ENCODE measurements at places on chromosomes 16 and 17.

GRCh38 chr16:23874613-23875294 lies 39.0 kb downstream of the PRKCB start:
- DNase-seq, result no peak

DNA sequence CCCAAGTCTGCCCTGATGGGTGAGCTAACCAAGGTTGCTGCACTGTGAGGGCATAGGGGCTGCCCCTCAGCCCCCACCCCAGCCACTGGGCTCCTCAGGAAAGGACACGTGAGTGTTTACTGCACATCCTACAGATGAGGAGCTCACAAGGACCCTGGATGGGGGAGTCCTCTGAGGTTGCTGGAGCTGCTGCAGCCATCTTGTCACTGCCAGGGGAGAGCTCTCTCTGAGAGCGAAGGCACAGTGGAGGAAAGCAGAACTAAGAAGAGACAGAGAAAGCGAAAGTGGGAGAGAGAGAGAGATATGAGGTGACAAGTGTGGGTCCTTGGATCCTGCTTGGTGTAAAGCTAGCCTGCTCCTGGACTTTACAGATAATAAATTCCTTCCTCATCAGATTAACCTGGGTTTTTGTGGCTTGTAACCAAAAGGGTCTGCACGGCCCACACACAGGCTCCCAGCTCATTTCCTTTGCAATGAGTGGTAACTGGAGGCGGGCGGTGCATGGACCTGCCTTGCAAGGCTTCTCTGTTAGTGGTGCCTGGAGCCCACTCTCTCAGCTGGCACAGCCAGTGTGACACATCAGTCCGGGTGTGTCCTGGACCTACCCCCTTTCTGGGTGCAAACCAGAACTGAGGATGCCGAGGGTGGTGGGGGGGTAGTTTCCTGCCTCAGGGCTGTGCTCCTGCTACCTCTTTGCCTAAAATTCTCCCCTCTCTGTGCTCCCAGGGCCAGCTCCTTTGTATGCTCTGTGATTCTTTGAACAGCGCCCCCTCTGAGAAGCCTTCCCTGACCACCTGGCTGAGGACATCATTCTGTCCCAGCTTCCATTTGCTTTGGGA lies 14.2 kb downstream of the SNX20 start:
- DNase-seq, result no peak

- DNase-seq, result no peak
These were observed 44.5 kb upstream of the MLYCD start for GRCh38 chr16:83854420-83854819.

GRCh38 chr16:50902457-50902856 lies 160.6 kb downstream of the CYLD start:
- DNase-seq, result no peak

GRCh38 chr16:56294579-56294978 lies 103.3 kb downstream of the GNAO1 start:
- no peak for DNase-seq

GRCh38 chr16:82681592-82681991 lies 54.8 kb downstream of the CDH13 start:
- DNase-seq, result no peak

GRCh38 chr17:38451840-38452529 lies 23.7 kb downstream of the ARHGAP23 start:
- no peak for DNase-seq

DNA sequence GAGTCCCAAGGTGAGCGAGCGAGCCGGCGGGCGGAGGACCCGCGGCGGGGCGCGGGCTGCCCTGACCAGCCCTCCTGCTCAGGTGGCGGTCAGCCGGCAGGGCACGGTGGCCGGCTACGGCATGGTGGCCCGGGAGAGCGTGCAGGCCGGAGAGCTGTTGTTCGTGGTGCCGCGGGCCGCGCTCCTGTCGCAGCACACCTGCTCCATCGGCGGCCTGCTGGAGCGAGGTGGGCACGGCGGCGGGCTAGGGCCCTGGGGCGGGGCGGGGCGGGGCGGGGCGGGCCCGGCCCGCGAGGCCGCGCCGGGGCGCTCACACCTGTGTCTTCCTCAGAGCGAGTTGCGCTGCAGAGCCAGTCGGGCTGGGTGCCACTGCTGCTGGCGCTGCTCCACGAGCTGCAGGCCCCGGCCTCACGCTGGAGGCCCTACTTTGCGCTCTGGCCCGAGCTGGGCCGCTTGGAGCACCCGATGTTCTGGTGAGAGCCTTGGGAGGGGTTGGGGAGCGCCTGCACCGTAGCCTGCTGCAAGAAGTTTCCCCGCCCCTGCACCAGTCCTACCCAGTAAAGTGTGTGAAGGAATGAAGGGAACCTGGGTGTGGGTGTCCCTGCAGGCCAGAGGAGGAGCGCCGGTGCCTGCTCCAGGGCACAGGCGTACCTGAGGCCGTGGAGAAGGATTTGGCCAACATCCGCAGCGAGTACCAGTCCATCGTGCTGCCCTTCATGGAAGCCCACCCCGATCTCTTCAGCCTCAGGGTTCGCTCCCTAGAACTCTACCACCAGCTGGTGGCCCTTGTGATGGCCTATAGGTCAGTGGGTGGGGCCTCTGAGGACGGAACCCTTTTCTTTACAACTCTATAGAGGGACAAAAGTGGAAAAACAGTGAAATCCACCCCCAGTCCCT lies 802 bp downstream of the SETD6 start:
- no peak for DNase-seq

- DNase-seq, result no peak
These were observed 13.1 kb downstream of the RAPGEFL1 start for GRCh38 chr17:40190197-40191021.

DNA sequence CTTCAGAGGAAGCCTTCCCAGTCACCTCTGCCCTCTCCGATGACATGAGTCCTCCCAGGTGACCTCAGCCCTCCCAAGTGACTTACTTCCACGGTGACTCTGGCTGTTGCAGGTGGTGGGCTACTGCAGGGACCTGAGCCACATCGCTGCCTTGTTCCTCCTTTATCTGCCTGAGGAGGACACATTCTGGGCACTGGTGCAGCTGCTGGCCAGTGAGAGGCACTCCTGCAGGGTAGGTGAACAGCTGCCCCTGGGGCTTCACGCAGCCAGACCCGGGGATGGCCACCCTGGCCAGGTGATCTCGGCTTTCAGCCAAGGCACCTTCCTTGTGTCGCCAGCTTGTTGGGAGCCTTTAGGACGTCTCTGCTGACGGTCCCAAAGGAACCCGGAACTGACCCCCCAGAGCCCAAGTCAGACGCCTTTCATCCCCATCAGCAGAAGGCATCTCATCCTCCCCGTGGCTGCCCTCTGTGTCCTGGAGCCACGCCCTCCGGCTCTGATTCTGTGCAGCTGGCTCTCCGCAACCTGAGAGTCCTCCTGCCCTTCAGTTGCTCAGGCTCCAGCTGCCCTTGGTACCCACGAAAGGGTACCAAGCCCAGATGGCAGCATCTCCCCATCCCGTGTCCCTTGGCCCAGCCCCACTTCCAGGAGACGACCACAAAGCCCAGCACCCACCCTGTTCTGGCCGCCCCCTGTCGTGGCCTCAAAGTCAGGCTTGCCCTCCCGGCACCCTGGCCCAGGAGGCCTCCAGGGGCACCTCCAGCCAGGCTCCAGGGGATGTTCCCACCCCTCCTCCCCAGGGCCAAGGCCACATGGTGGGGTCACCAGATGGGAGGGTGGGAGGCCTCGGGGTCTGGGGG lies 81.7 kb downstream of the GOSR1 start:
- DNase-seq, result no peak

DNA sequence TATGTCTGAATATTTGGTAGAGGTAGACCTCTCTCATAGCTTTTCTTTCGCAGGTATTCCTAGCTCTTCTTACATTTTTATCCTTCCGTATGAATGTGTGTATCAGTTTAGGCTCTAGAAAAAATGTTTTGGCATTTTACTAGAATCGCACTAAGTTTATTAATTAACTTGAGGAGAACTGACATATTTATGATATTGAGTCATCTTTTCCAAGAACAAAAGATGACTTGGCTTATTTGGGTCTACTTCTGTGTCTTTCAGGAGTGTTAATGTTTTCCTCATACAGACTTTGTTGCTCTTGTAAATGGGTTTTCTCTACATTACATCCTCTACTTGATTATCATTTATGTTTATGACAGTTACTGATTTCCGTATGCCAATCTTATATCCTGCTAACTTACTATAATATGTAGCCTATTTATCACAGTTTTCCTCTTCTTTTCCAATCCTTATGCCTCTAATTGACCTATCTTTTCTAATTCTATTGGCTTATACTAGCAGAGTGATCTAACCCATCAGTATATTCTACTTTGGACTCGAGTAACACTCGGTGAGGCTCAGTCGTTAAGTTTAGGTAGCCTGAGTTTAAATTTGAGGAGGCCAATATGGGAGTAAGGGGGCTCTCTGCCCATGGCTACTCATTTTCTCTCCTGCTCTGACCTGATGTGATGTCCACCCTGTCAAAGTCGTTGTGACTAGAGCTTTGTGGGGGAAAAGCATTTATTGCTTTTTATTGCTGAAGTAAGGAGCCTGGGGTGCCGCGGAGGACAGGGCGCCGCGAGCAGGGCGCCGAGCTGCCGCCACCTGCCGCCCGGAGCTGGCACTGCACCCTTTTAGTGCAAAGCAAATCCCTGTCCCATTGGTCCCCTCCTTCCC lies 20.0 kb downstream of the ST6GALNAC1 start:
- peak; percentile 26 for DNase-seq

- DNase-seq, result no peak
These were observed 22.7 kb upstream of the PPM1D start for GRCh38 chr17:60577147-60577915.

DNA sequence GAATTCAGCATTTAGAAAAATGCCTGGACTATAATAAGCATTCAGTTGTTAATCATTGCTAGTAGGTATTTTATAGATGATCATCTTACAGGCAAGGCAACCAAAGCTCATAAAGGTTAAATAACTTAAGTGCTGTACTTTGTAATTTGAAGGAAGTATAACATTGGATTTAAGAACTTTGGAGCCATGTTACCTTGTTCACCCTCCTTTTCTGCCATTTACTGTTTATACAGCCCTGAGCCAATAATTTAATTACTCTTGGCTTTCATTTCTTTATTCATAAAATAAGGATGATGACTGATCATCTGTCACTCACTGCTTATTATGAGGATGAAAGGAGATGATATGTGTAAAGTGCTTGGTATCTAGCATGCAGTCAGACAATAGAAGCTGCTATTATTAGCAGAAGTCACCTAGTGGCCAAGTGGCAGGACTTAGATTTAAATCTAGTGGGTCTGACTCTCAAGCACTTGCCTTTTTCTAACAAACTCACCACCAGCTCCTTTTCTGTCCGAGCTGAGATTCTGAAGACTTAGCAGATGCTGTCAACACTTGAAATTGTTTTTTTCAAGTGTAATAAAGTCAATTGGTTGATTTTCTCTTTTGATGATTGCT lies 18.3 kb upstream of the DDX52 start:
- no peak for DNase-seq

GRCh38 chr17:7897090-7897489 lies 8.5 kb downstream of the CHD3 start:
- DNase-seq, result no peak

DNA sequence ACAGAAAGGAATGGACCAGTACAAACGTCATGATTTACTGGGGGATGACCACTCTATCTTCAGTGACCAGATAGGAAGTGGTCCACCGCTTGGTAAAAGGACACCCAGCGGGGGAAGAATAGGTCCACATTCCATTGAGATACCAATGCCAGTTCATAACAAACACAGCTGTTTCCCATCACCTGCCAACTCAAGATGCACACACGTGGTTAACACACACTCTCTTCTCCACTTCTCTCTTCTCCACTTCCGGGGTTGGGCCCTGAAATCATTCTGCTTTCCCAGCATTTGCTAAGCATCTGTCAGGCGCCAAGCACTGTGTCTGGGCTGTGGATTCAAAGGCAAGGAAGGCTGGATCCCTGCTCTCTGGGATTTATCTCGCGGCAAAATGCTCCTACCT lies 175.5 kb downstream of the SLC39A11 start:
- no peak for DNase-seq

- DNase-seq, result no peak
These were observed 44.2 kb downstream of the NEUROD2 start for GRCh38 chr17:39563476-39563875.

- no peak for DNase-seq
These were observed 4.0 kb upstream of the DLX4 start for GRCh38 chr17:49964769-49965523.

GRCh38 chr17:13316657-13317056 lies 285.1 kb downstream of the HS3ST3A1 start:
- DNase-seq, result no peak

DNA sequence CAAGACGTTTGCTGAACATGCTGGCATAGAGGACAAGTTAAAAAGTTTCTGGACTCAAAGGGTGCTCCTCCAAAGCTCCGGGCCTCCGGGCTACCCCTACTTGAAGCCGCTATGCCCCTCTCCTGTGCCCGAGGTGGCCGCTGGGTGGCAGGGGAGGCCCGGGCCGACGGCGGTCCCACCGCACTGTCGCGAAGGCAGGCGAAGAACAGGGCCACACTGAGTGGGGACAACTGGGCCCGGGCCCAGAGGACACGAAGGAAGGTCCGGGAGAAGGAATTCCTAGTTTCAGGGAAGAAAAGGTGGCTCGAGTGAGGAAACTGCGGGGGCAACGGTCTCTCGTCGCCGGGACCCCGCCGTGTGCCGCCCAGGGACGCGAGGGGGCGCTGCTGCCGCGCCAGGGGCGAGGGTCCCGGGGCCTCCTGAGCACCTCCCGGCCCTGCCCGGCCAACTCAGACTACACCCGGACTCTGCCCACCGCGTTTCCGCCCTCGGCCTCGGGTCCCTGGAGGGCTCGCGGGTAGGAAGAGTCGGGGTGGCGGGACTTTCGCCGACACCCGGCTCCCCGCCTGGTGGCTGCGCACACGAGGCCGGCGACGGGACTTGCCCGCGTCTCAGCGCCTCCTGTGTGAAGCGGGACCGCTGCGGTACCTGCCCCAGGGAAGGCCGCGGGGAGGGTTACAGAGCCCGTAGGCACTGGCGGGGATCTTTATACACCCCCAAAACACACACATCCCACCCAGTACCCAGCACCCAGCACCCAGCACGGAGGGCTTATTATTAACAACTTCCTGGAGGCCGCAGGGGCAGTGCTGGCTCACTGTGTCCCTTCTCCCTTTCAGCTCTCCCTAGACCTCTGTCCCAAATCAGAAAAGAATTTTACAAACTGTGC lies 772 bp upstream of the CHCT1 start:
- DNase-seq, result no peak

GRCh38 chr17:64772845-64773299 lies 110.8 kb upstream of the SMURF2 start:
- no peak for DNase-seq

GRCh38 chr16:17313085-17313611 lies 157.6 kb downstream of the XYLT1 start:
- DNase-seq, result no peak

- no peak for DNase-seq
These were observed 33.6 kb downstream of the HAPSTR1 start for GRCh38 chr16:9124908-9125584.

GRCh38 chr16:83728492-83728891 lies 79.3 kb upstream of the HSBP1 start:
- DNase-seq, result no peak

DNA sequence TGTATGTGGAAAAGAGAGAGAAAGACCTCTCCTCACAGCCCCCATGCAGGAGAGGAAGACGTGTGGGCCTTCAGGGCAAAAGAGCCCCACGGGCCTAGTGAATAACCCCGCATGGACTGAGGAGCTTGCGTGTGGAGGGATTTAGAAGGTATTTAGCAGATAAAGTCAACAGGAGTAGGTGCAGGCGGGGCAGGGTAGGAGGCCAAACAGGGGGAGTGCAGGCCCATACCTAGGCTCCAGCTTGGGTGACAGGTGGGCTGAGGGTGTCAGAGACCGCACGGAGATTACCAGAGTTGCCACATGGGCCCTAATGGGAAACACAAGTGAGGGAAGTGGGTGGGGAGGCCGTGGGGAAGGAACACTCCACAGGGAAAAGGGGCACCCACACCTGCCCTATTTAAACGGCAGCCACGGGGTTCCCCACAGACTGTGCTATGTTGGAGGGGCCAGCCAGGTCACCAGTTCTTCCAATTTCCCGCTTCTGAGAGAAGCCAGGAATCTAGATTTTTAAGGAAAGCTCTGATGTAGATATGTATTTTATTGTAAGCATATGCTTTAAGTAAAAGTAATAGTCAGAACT lies 8.2 kb upstream of the CNGB1 start:
- DNase-seq, result no peak
